Activated T-cell treated with anti-CD3 and anti-CD28 coated beads, Interleukin-2, amount 50 U/mL, for 4 hours (primary cell): ENCODE measurements at places on chromosomes 5 and 9. TPM values are rescaled to one million over a fixed set of nuclear protein-coding genes. Genes with fewer than 3 reads are reported as not detected.

DNA sequence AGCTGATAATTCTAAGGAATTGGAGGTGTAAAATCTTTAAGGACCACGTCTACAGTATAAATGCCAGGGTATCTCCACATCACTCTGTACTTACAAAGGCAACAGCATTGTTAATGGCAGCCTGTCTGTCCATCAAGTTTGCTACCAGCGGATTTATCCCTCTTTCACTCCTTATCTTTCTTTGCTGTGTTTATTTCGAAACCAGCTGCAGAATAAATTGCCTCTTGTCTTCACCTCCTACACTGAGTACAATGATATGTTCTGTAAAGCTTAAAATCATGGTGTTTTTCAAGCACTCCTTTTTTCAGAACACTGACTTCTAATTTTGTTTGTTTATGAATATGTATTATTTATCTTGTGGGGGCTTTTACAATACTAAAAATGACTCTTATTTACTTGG is 1088.1 kb downstream of the NR2F1-AS1 start:
- no peak for DNase-seq

GRCh38 chr9:100282388-100282719 is 70.4 kb downstream of the TEX10 start:
- no peak for DNase-seq

DNA sequence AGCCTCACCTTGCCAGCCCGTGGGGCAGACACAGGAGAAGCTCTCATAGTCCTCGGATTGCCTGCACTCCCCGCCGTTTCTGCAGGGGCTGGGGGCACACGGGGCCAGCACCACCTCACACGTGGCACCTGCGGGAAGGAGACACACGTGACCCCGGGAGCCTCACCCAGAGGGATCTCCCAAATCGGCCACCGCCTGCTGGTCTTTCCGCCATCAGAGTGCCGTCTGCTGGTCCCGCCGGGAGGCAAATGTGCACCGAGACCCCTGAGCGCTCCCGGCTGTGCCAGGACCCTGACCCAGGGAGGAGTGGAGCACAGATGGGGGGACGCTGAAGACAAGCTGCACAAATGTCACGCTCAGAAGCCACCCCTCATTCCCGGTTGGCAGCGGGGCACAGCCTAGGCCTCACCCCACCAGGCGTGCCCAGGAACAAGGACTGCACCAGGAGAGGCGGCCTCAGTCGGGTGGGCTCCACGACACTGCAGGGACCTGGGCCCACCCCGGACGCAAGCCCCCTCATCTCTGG is 28.4 kb upstream of the SEC16A start:
- DNase-seq: no peak

ITK gene
- total RNA-seq: 249 TPM

DNA sequence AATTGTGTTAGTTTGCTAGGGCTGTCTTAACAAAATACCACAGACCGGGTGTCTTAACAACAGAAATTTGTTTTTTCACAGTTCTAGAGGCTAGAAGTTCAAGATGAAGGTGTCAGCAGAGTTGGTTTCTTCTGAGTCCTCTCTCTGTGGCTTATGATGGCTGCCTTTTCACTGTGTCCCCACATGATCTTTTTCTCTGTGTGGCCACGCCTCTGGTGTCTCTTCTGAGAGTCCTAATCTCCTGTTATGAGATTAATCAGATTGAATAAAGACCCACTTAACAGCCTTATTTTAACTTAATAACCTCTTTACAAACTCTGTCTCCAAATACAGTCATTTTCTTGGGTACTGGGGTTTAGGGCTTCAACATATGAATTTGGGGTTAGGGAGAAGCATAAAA is 561.1 kb downstream of the NR2F1-AS1 start:
- no peak for DNase-seq
